Activated naive CD4-positive, alpha-beta T cell treated with anti-CD3 and anti-CD28 coated beads, Interleukin-2, amount 10 ng/mL, durations not matched to agents 5 hours and 36 hours (primary cell): ENCODE measurements at places on chromosomes 1 and 21. TPM values are rescaled to one million over a fixed set of nuclear protein-coding genes. Genes with fewer than 3 reads are reported as not detected.

CD247 gene
- 258 TPM for total RNA-seq

PRDM16 gene
- 6.9 TPM for total RNA-seq

COL6A1 gene
- 0.48 TPM for total RNA-seq

HMCN1 gene
- under 0.01 TPM for total RNA-seq

MYBPH gene
- total RNA-seq: not detected

TTC22 gene
- total RNA-seq: 10.2 TPM

MPL gene
- not detected for total RNA-seq

KCNJ15 gene
- total RNA-seq: 0.34 TPM

TRMT1L gene
- 19.6 TPM for total RNA-seq

SPRR1A gene
- total RNA-seq: not detected

NTNG1 gene
- not detected for total RNA-seq

DISP3 gene
- 1.8 TPM for total RNA-seq

CRYBG2 gene
- total RNA-seq: 0.87 TPM

FCGR3A gene
- 1.1 TPM for total RNA-seq

RSPH1 gene
- not detected for total RNA-seq

ID3 gene
- 32.0 TPM for total RNA-seq

AGT gene
- total RNA-seq: not detected

CDA gene
- not detected for total RNA-seq

SPRR1B gene
- total RNA-seq: not detected

GPR37L1 gene
- not detected for total RNA-seq

RNU1-4 gene
- total RNA-seq: 2,872 TPM

CDC42BPA gene
- 0.55 TPM for total RNA-seq

HDGF gene
- total RNA-seq: 185 TPM

TDRD5 gene
- not detected for total RNA-seq

DSCAM gene
- not detected for total RNA-seq

RAB42 gene
- total RNA-seq: not detected

SLC44A3 gene
- not detected for total RNA-seq

KCNK2 gene
- not detected for total RNA-seq

ZNF697 gene
- total RNA-seq: 0.17 TPM

GBP4 gene
- total RNA-seq: 80.9 TPM
